ENCODE measurements at places on chromosomes 12 and 14. TPM values are rescaled to one million over a fixed set of nuclear protein-coding genes. Genes with fewer than 3 reads are reported as not detected.

The CCDC184 gene
- total RNA-seq: 1.1 TPM

The FOXA1 gene
- total RNA-seq: not detected

The RNASE7 gene
- not detected for total RNA-seq

The TAS2R8 gene
- 0.45 TPM for total RNA-seq

The RFLNA gene
- total RNA-seq: 1.1 TPM

The HOXC13 gene
- total RNA-seq: not detected

GRCh38 chr14:54343272-54344121 lies 53.3 kb upstream of the CDKN3 start:
- DNase-seq: peak; percentile 28

DNA sequence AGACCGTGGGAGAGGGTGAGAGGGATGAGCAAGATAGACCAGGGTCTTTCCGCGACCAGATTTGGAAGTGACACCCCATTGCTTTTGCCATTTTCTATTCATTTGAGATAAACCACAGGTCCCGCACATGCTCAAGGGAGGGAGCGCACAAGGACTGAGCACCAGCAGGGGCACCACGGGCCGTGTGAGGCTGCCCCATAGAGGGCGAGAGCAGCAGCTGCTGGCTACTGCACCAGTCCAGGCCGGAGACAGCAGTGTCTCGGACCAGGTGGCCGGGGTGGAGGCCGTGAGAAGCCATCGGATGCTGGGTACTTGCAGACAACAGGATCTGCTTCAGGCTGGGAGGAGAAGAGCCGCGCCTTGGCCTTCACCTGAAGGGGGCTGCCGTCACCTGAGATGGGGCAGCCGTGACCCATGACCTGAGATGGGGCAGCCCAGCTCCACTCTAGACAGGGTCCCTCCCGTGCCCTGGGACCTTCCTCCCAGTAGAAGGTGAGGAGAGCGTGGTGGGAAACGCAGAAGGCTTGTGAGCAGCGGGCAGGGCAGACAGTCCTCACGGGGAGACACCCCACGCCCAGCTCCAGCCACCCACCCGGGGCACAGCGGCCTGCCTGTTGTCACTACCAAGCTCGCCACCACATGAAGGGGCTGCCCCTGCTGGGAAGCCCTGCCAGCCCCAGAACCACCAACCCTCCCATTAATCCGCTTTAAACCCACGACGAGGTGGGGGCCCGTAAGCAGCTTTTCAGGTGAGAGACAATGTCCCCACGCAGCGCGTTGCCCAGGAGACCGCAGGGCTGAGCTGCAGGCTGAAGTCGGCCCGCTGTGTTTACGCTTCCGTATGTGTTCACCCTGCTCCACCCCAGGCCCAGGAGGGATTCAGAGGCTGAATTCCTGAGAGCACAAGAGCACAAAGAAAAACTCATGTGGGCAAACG lies 61.7 kb upstream of the FBRSL1 start:
- DNase-seq: no peak

DNA sequence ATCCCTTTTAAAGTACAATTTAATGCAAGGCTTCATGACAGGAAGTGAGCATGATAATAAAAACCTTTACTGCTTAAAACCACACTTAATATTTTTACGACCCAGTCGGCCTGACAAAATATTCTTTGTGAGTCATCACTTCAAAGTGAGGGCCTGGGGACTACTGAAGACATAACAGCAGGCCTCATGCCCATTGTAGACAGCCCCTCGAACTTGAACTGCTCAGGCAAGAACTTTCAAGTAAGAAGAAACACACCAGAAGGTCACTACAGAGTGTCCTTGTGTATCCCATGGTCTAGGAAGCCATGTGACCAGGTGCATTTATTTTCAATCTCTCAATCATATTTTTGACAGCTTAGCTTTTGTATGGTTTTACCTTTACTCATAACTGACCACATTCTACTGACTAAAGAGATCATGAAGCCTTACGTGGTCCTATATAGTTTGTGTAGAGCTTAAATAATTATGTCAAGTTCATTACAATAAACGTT lies 61.4 kb upstream of the MANSC4 start:
- DNase-seq: no peak

- DNase-seq: no peak
These were observed at the start of gene MDGA2 for GRCh38 chr14:47675466-47676314. TSS of gene MDGA2 (minus strand) at chr14:47675605.

DNA sequence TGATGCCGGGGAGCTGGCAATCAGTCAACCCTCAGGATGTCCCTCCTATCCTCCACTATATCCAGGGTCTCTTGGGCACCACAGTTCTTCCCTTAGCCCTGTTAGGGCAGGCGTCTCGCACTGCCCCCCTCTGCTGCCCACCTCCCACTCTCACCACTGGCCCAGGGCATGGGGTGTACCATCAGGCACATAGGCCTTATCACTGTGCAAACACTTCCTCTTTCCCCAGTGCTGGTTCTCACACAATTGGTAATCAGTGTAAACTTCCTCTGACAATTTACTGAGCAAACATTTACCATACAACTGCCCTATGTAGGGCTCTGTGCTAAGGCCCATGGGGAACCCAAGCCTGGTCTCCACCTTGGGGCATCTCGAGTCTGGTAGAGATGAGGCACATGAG lies 20.1 kb upstream of the TMED10 start:
- DNase-seq: no peak

DNA sequence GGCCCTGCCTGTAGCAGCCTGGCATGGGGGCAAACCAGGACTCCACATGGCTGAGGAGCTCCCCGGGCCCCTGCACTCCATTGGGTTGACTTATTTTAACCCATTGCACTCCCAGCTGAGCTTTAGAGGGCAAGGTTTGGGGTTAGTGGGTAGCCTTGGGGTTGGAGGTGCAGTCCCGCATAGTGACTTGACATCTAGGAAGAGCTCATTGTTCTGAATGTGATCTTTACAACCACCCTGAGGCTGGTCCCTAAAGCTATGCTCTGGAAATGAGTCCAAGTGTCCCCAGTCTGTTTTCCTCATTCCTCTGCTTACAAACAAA lies 36.4 kb downstream of the NFKBIA start:
- no peak for DNase-seq

DNA sequence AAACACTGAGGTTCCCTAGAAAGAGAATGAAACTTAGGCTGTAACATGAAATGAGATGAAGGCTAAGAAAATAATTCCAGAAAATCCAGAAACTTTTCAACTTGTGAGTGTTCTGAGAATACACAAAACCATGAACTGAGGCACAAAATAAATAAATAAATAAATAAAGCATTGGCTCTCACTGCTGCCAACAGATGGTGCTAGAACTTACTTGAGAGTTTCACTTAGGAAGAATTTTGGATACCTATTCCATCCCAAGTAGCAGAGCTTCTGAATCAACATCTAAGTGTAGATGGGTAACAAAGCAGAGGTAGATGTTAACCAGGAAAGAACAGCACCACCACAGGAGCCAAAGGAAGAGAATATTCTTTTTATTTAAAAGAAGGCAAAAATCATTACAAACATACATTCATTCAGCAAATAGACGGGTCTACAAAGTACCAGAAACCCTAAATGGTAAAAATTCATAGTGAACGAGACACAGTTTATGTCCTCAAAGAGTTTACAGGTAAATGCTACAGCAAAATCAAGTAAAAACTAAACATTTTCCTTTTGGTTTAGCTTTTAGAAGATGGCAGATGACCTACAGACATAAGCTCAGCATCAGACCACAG lies 16.7 kb downstream of the EPS8 start:
- DNase-seq: peak; percentile 43

- no peak for DNase-seq
These were observed 30.8 kb upstream of the NINJ2 start for GRCh38 chr12:693934-694533.
